GF-D8 (cell line): ENCODE measurements at places on chromosomes 13 and 19.
A peak's percentile ranks its signal among the peaks of the same experiment; 100 is the strongest.

GRCh38 chr19:49907745-49908446, 11.2 kb upstream of the IL4I1 start:
- no peak for DNase-seq

DNA sequence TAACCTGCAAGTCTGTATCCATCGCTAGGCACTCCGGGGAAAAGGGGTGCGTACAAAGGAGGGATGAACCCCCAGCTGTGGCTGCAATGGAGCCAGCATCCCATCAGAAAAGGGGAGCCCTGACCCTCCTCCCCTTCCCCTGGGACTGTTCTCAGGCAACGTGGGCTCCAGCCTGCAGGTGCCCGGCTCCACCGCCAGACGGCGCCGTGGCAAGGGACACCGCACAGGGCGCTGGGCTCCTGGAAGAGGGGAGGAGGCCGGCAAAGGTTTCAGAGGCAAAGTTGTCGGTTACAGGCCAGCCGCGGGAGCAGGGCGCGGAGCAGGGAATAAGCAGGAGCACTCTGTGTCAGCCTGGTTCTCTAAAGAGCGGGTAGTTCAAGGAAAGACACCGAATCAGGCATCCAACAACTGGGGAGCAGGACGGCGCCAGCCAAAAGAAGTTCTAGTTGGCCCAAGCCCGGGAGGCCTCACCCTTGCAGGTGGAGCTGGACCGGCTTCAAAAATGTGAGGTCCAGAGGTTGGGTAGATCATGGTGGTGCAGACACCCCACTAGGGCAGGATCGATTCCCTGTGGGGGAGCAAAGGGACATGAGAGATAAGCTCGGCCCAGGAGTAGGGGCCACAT, 53.0 kb upstream of the ATP12A start:
- DNase-seq: no peak

GRCh38 chr19:5992756-5993155, 14.8 kb upstream of the RANBP3 start:
- no peak for DNase-seq

- no peak for DNase-seq
Measured at GRCh38 chr19:18393836-18394235, 3.6 kb downstream of the LRRC25 start.

- DNase-seq: no peak
Measured at GRCh38 chr13:40994581-40995230, 24.4 kb downstream of the ELF1 start.

- DNase-seq: peak; percentile 81
Measured at GRCh38 chr19:17370026-17370587, 7.0 kb downstream of the PLVAP start.

DNA sequence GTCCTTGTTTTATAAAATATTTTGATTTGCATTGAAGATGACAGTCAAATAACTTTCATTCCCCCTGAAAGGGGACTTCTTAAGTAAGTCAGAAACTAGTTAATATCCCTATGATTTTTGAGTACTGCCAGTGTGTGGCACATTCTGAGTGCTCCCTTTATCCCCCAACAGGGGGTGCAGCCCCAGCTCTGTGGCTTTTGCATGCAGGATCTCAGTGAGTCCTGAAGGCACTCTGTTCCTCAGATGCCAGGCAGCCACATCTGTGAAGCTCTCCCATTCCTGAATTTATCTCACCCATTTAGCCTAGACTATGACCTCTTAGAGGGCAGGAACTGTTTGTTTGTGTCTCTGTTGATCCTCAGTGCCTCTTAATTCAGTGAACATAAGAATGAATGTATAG, 123.1 kb downstream of the CDK8 start:
- no peak for DNase-seq

DNA sequence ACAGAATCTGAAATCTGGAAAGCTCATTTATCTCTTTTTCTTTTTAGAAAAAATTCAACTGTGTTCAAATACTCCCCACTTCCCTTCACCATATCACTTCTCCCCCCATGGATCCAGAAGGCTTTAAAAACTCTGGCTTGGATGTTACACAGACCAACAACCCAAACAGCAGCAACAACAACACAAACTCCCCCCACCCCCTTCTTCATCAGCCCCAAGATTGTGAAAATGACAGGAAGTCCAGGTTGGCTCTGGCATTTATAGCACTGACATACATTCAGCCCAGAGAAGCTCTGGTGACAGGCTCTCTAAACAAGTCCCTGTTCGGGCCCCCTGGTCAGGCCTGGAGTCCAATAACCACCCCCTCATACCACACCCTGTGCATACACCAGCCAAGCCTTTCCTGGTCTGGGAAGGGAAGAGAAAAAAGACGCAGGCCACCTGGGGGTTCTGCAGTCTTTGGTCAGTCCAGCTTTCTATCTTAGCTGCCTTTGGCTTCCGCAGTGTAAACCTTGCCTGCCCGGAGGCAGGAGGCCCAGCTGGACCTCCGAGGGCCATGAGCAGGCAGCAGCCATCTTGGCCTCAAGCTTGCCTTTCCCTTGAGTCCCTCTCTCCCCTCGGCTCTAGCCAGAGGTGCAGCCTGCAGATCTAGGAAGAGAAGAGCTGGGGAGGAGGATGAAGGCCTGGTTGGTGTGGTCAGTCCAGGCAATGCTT, 6.8 kb downstream of the CDX2 start:
- DNase-seq: no peak

- no peak for DNase-seq
Measured at GRCh38 chr13:29800687-29801086, 49.7 kb downstream of the UBL3 start.

- no peak for DNase-seq
Measured at GRCh38 chr13:45751885-45752284, 49.8 kb downstream of the CBY2 start.

- no peak for DNase-seq
Measured at GRCh38 chr19:4447327-4448146, 10.1 kb downstream of the UBXN6 start.

- no peak for DNase-seq
Measured at GRCh38 chr19:30046522-30046921, 104.5 kb downstream of the URI1 start.

GRCh38 chr13:49457221-49457620, 13.1 kb downstream of the SETDB2 start:
- DNase-seq: no peak

DNA sequence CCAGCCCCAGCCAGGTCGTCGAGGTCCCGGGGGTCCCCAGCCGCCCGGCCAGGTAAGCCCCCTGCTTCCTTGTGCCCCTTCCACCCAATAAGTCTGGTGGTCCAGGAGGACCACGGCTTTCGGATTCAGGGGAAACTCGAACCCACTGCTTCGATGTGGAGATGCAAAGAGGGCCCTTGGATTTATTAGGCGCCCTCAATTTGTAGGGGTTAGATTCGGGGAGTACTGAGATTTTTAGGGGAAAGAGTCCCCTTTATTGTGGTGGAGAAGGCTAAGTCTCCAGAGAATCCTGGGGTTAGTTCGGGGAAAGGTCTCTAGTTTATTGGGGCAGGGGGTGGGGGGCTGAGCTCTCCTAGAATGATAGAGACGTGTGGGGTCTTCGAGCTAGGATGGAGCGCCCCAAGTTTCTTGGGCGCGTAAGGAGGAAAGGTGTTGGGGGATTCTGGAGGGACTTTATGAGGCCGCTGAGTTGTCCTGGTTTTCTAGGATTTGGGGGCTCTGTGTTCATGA, 3.8 kb upstream of the LTBP4 start:
- no peak for DNase-seq

DNA sequence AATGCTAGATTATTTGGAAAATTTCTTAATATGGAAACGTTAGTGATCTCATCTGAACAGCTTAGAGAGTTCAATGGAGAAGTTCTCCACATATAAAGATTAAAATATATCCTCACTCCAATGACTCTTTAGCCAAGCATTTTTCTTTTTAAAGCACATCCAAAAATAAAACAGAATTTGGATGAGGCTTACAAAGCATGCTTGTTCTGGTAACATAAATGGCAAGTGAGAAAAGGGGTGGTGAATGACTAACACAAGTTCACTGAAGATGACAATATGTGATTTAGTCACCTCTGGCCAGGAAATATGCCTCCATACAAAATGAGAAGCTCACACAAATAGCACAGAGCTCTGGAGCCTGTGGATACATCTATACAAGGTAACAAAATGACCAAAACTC, 253.0 kb downstream of the PCDH20 start:
- no peak for DNase-seq

- DNase-seq: no peak
Measured at GRCh38 chr19:41588497-41589209, 12.7 kb downstream of the CEACAM21 start.

DNA sequence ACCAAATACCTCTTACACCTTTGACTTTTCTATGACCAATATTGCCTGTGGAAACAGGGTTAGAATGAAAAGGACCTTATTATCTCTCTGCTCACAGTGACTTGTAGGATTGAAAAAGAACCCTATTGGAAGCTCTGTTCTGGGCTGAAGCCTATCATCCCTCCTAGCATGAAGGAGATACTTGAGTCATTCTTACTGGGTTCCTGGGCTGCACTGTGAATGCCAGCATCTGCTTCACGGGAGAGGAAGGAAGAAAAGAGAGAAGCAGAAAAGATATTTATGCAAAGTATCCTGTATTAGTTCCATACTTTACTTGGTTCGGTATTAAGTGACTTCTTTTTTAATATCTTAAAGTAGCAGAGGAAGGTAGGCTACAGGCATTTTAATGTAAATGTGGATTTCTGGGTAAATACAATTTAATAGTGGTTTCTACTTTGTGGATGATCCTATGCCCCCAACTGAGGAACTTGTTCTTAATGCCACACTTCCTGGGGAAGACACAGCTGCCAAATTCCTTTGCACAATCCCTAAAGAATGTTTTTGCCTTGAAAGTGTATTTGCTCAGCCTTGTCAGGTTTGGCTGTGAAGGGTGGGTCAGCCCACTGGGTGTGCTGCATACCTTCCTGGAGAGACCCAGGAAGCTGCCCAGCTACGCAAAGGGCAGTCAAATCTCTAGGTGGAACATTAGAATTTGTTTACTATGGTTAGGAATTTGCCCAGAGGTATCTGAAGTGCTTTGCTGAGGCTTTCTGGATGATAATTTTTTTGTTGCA, 13.7 kb upstream of the SCEL start:
- DNase-seq: no peak

DNA sequence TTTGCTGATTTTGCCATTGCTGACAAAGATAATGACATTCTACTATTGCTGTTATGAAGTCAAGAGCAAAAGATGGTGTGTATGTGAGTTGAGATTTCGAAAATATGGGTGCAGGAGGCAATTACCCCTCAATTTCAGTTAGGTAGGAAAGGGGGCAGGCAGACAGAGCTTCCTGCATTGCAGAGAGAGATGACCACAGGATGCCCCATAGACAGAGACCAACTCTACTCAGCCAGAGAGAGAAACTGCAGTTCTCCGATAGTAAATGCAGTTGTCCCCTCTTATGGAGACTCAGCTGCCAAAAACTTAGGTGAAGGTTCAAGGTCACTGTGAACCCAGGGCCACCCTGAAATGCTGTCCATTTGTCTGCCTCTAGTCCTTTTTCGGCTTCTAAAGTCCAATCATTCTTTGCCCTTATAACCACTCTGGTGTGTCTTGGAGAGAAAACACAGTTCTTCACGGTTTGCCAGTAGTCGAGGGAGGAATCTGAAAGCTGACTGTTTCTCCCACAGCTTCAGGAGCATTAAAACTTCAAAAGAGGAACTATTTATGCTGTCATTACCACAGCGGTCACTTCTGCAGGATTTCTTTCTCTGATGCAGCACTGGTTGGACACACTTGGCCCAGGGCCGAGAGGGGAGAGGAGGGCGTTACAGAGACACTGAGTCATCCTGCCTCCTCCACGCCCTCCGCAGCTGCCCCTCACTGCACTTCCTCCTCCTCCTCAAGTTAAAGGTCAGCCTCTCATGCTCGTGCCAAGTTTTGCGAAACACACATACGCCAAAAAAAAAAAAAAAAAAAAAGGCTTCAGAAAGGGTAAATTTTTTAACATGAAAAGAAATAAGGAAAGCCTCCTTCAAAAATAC, 264.3 kb downstream of the FOXO1 start:
- DNase-seq: peak; percentile 99

- no peak for DNase-seq
Measured at GRCh38 chr19:19672816-19673215, 4.2 kb downstream of the ZNF101 start.

GRCh38 chr13:49657241-49657641, 28.9 kb downstream of the ARL11 start:
- no peak for DNase-seq

GRCh38 chr19:9406798-9407352, 28.5 kb downstream of the ZNF266 start:
- DNase-seq: peak; percentile 88

DNA sequence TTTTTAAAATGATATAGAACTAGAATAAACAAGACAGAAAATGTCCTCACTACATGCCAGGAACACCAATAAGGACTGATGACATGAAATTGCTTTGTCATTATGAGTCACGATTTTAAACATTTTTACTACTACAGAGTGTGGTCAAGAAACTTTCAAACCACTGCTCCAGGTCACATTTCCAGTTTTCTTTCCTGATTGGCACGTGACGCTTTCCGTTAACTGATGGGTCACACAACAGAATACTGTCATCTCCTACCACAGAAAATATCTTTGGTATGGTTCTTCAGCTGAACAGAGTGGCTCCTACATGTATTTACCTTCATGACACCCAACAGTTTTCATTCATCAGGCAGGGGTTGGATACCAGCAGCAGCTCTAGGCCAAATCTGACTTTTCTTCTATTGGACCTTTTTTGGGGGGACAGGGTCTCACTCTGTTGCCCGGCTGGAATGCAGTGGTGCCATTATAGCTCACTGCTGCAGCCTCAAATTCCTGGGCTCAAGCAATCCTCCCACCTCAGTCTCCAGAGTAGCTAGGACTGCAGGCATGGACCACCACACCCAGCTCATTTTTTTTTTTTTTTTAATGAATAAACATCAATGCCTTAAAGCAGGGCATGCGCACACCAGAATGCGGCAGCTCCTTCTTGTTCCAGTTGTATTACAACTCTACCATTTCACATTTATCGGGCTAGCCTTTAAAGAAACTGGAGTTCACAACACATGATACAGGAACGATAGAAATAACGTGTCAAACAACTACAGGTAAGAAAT, 147.4 kb downstream of the RNF17 start:
- DNase-seq: no peak
